ENCODE measurements at places on chromosomes 13 and 19.

DNA sequence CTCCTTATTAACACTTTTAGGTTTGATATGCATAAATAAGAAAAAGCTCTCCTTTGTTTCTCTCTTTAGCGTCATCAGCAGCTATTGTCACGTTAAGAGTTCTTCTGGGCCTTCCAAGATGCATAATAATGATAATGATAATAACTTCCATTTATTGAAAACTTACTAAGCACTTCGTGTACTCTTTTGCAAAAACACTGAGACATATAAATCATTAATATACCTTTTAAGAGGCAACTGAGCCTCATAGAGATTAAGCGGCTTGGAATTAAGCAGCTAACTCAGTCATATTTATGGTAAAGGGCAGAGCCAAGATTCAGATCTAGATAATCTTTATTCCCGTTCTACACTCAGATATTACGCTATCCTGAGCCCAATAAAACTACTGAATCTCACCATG is 1105.1 kb downstream of the OLFM4 start:
- no peak for DNase-seq

DNA sequence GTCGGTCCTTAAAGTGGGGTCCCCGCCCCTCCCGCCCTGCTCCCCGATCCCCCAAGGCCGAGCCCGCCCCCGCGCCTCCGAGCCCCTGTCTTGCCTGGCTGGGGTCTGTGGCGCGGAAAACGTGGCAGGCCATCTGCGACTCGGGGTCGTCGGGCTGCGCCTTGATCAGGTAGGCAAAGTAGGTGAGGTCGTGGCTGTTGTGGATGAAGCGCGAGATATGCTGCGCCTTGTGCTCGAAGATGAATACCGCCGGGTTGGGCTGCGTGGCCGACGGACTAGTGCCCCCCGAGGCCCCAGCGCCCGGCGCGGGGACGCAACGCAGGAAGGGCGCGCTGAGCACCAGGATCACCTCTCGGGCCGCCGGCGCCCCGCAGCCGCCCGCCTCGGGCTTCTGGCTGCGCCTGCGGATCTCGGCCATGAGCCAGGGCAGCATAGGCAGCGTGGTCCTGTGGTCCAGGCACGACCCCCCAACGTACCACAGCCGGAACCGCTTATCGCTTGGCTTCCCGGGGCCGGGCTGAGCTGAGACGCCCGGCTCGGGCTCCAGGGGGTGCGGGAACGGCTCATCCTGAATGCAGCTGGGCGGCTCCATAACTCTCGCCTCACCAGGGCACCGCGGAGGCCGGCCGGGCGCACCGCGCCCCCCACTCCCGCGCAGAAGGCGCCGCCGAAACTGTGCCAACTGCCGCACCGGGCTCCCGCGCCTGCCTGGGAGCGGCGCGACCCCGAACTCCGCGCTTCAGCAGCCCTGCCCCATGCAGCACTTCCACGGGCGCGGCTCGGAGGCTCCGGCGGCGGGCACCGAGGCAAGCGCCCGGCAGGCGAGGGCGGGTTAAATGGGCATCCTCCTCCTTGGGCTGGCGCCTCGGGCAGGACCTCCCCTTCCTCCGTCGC is 546 bp downstream of the TBC1D4 start:
- no peak for DNase-seq

DNA sequence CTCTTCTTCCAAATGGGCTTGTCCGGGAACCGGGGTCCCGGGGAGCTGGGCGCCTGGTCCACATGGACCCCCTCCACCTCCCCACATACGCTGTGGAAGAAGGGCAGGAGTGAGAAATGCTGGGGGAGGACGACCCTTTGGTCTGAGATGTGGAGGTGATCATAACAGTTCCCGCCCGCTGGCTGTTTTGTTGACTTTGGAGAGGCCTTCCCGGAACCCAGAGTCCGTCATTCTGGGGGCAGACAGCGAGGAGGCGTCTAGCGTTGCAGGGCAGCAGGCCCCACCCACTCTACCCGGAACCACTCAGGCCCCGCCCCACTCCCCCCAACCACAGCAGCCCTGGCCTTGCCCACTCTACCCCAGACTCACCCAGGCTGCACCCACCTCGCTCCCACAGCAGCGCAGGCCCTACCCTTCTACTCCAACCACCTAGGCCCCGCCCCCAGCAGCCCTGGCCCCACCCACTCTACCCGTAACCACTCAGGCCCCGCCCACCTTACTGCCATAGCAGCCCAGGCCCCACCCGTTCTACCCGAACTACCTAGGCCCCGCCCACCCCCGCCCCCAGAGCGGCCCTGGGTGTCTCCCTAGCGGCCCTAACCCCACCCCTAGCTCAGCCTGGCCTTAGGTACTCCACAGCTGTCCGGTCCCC is 7.1 kb downstream of the GPR108 start:
- no peak for DNase-seq

DNA sequence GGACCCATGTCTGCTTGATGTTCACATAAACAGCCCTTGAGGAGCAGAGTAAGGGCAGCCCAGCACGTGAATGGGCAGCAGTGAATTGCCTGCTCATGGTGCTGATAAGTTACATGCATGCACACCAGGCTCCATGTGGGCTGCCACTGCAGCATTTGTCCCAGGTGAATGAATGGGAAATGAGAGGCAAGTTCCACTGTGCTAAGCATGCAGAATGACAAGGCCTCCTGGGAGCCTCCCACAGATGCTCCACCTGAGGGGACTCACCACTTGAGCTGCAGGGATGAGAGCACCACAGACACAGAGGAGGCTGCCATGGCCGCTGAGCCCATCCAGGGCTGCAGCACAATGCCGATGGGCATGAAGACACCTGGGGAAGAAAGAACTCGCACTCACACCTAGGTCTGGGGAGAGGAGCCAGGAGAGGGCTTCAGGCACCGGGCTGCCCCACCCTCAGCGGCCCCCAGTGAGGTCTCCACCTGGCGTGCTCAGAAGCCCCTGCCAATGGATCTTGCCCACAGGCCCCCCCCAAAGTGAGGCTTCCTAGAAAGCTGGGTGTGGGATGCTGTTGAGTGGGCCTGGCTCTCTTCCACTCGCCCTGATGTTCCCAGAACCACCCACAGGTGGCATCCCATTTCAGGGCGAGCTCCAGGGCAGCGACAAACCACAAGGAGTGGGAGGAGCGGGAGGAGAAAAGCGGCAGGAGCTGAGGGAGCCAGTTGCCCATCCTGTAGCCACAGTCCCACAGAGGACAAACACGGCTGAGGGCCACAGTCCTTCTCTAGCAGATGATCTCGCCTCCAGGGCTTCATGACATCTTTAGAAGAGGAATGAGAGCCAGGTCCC is 73.8 kb downstream of the CCDC70 start:
- DNase-seq, result no peak

DNA sequence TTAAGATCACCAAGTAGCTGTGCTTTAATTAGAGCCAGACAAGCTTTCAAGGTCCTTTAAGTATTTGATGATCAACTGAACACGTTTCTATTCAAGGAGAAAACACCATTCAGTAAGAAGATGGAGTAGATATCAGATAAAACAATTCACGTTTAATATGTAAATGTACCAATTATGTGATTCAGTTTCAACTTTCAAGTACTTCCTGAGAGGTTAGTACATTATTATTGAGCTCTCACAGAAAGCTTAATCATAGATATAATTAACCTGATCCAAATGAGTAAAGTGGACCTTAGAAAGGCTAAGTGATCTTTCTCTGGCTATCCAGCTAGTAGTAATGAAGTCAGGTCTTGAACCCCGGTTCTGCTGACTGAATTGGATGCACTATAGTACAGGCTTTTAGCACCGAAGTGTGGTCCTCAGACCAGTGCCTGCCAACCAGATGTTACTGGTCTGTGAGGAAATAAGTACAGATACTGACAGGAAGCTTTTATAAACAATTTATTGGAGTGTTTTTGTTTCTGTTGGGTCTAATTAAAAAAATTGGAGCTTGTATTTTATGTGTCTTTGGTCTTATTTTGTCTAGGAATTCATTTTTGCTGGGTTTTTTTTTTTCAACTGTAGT is 10.2 kb downstream of the CLN5 start:
- peak; percentile 21 for DNase-seq

- DNase-seq, result no peak
Measured at GRCh38 chr19:31676271-31677004, 327.2 kb upstream of the TSHZ3 start.
